ENCODE measurements at places on chromosomes 7 and 10. TPM values are rescaled to one million over a fixed set of nuclear protein-coding genes. Genes with fewer than 3 reads are reported as not detected.

PNLIPRP2 gene
- total RNA-seq: not detected

AKR1D1 gene
- not detected for total RNA-seq

DNA sequence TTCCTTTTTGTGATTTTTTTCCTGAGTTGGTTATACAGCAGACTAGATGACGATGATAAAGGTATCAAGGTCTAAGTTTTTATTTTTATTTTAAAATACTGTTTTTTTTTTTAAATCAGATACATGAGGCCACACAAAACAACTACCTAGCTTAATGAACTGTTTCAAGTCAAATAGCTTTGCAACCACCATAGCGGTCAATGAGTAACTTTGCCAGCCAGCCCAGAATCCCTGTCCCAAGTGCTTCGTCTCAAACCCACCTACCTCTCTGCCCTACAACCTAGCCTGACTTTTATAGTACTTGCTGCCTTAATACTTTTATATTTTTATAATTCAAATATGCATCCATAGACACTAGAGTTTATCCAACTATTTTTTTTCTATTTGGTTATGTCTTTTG, 676.5 kb downstream of the NRG3 start:
- H3K27me3 ChIP-seq: no peaks in the 10 kb centered on the region
- no peaks in the 10 kb centered on the region for H3K36me3 ChIP-seq
- no peaks in the 10 kb centered on the region for H3K4me1 ChIP-seq
- no peak overlapping the region for H3K27ac ChIP-seq

DNA sequence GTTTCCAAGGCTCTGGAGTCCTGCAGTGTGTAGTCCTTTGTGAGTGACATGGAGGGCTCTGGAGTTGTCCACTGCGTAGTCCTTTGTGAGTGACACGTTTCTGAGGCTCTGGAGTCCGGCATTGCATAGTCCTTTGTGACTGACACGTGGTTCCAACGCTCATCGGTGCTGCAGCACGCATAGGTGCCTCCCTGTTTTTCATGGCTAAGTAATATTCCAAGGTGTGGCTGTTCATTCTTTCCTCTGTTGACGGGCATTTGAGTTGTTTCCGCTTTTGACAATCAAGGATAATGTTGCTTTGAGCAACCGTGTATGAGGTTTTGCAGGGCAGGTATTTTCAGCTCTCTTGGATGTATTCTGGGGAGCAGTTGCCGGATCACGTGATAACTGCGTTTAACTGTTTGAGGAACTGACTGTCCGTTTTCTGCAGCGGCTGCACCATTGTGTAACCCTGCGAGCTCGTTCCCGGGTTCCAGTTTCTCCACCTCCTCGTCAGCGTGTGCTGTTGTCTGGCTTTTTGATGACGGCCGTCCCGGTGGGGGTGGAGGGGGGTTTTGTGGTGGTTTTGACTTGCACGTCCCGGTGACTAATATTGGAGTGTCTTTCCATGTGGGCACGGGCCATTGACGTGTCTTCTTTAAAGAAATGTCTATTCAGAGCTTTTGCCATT, 21.1 kb downstream of the FAM20C start:
- no peak overlapping the region for H3K27ac ChIP-seq
- H3K36me3 ChIP-seq: no peaks in the 10 kb centered on the region
- H3K4me1 ChIP-seq: no peaks in the 10 kb centered on the region
- no peak for DNase-seq
- H3K4me3 ChIP-seq: no peak overlapping the region
- no peaks in the 10 kb centered on the region for H3K27me3 ChIP-seq

Measured in GM23338 (cell line).